Activated CD4-positive, alpha-beta T cell treated with anti-CD3 and anti-CD28 coated beads for 36 hours (primary cell): ENCODE measurements at places on chromosomes 16 and 17. TPM values are rescaled to one million over a fixed set of nuclear protein-coding genes. Genes with fewer than 3 reads are reported as not detected.

DNA sequence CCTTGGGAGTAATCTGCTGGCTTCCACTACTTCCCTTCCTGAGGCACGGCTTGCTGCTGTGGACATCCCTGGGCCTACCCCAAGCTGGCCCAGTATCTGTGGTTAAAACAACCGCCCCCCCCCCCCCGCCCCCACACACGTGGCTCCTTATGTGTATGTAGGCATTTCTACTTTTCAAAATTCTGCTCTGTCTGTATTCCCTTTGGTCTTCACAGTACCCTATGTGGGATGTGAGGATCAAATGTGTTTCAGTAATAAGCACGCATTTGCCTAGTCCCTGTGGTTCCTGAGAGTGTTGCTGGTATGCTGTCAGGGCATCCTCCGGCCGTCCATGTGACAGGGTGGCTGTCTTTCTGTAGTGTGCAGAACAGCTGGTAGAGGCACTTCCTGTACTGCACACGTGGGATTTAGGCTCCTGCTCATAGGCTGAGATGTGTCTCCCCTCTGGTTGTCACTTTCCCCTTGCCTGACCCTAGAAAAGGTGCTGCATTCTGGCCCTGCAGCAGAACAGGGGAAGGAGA is 2.2 kb downstream of the NT5M start:
- H3K4me3 ChIP-seq: peak overlapping the region; percentile 52
- H3K36me3 ChIP-seq: peaks cover 2% of the 10 kb centered on the region
- peaks cover 22% of the 10 kb centered on the region for H3K4me1 ChIP-seq
- H3K27me3 ChIP-seq: no peaks in the 10 kb centered on the region
- peak; percentile 70 for DNase-seq

- peak overlapping the region; percentile 98 for H3K27ac ChIP-seq
- no peaks in the 10 kb centered on the region for H3K27me3 ChIP-seq
- DNase-seq: no peak
- peaks cover 56% of the 10 kb centered on the region for H3K36me3 ChIP-seq
Measured at GRCh38 chr16:56998861-56999260, 9.5 kb downstream of the NLRC5 start.

CCNF gene
- 53.4 TPM for total RNA-seq

GRCh38 chr17:59723041-59723440 is 15.6 kb downstream of the VMP1 start:
- no peak overlapping the region for H3K27ac ChIP-seq
- H3K4me1 ChIP-seq: peaks cover 21% of the 10 kb centered on the region
- no peak overlapping the region for H3K4me3 ChIP-seq
- no peak for DNase-seq
- H3K36me3 ChIP-seq: peaks cover 10% of the 10 kb centered on the region

DNA sequence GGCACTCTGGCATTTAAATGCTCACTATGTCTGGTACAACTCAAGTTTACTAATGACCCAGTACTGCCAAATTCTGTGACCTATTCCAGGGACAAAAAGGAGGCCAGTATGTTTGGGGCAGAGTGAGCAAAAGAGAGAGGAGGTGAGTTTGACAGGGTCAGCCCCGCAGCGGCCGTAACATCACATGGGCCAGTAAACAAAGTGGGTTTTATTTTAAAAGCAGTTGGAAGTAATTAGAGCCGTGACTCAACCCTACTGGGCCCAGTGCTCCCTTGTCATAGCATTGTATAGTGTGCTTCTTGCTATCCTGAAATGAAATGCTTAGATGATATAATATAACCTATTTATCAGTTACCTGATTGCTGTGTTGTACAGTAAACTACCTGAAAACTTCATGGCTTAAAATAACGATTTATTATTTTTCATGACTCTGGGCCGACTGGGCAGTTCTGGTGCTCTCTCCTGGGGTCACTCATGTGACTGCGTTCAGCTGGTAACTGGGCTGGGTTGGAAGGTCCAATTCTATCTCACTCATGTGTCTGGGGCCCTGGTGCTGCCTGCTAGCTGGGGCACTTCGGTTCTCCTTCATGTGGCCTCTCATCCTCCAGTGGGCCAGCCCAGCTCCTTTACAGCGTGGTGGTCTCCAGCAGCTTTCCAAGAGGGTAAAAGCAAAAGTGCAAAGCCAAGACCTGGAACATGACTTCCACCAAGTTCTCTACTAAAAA is 27.4 kb downstream of the IQCK start:
- no peaks in the 10 kb centered on the region for H3K27me3 ChIP-seq
- H3K4me3 ChIP-seq: no peak overlapping the region
- H3K4me1 ChIP-seq: no peaks in the 10 kb centered on the region
- no peak for DNase-seq

ATP2A1 gene
- total RNA-seq: 2.8 TPM

KRT40 gene
- not detected for total RNA-seq

DNA sequence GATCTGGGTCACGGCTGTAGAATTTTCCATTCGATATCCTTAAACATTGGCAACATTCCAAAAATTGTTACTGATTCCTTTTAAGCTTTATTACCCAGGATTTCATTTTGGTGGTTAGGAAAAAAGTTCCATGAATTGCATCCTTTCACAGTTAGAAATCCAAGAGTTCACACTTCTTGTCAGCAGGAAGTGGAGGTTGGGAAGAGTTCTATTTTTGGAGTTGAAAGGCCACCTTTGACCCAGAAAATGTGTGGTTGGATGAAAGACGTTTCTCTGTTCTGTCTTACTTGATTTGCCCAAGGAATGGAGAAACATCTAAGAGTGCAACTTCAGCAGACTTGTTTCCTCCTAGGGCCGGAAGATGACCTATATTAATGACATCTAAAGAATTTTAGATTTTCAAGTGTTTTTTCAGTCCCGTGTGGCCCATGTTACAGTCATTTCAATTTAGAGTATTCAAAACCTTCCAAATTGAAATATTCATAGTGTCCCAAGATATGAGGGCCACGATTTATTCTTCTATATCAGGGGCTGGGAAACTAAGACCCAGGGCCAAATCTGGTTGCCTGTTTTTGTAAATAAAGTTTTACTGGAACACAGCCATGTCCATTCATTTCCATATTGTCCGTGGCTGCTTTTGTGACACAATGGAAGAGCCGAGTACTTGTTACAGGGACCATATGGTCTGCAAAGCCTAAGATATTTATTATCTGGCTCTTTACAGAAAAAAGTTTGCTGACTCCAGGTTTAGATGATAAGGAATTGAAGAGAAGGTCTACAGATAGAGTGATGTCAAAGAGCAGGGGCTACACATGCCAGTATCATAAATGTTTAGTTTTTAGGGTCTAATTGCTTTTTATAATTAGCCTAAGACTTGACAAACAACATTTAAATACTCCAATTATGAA is 50.2 kb downstream of the CDK5R1 start:
- H3K36me3 ChIP-seq: no peaks in the 10 kb centered on the region
- H3K4me3 ChIP-seq: no peak overlapping the region
- no peaks in the 10 kb centered on the region for H3K27me3 ChIP-seq
- DNase-seq: no peak

DNA sequence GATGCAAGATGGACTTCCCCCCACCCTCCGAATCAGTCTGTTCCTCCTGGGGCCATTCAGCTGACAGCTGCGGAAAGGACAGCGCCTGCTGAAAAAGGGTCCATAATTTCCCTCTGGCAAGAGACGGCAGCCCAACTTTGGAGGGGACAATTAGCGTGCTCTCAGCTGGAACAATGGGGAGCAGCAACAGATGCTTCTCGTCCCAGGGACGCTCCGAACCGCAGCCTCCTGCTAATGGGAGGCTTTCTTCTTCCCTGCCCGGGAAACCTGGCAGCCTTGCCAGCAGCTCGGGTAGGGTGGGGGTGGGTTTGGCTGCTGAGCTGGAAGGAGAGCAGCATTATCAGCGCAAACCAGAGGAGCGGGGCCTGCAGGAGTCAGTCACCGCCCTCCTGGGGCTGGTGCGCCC is 500.0 kb upstream of the SALL1 start:
- H3K4me1 ChIP-seq: no peaks in the 10 kb centered on the region
- no peak for DNase-seq
- H3K4me3 ChIP-seq: no peak overlapping the region
- H3K36me3 ChIP-seq: no peaks in the 10 kb centered on the region
- H3K27ac ChIP-seq: no peak overlapping the region

DNA sequence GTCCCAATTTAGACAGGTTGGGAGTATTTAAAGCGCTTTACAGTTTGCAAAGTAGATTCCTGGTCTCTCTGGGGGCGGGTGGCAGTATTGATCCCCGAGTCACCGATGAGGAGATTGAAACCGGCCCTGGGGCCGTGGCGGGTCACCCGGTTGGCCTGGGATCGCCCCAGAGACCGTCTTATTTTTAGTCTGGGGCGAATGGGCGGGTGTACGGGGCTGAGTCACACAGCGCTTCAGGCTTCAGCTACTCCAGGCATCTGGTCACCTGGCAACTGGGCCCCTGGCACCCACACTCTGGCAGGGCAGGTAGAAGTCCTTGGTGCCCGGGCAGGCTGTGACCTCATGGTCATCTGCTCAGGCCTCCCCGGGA is 669 bp downstream of the MIEF2 start:
- DNase-seq: peak; percentile 74
- peaks cover 40% of the 10 kb centered on the region for H3K4me1 ChIP-seq
- H3K27me3 ChIP-seq: no peaks in the 10 kb centered on the region
- H3K36me3 ChIP-seq: peaks cover 5% of the 10 kb centered on the region

- DNase-seq: no peak
- H3K27me3 ChIP-seq: peaks cover 12% of the 10 kb centered on the region
- peaks cover 13% of the 10 kb centered on the region for H3K4me1 ChIP-seq
- no peaks in the 10 kb centered on the region for H3K36me3 ChIP-seq
- no peak overlapping the region for H3K4me3 ChIP-seq
- no peak overlapping the region for H3K27ac ChIP-seq
Measured at GRCh38 chr16:84033251-84034195, 9.1 kb downstream of the SLC38A8 start.

GRCh38 chr17:11742886-11743285 is 144.6 kb downstream of the DNAH9 start:
- no peaks in the 10 kb centered on the region for H3K27me3 ChIP-seq
- no peaks in the 10 kb centered on the region for H3K4me1 ChIP-seq
- H3K27ac ChIP-seq: no peak overlapping the region

P4HB gene
- 578 TPM for total RNA-seq

DNA sequence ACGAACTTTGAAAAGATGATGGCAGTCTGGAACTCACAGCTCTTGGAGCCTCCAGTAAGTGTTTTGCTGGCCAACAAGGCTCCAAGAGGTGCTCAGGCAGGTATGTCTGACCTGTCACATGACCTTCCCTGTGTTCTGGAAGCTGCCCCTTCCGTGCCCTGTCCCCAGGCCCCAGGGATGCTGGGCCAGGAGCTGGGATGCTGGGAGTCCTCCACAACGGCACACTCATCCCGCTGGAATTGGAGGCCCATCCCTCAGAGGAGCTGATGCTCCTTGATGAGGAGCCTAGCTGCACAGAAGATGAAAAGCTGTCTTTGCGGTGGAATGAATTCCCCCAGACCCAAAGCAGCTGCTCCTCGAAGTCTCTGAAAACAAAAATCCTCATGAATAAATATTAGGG is 47.8 kb downstream of the HOXB1 start:
- no peak overlapping the region for H3K4me3 ChIP-seq
- H3K4me1 ChIP-seq: peaks cover 33% of the 10 kb centered on the region
- H3K36me3 ChIP-seq: no peaks in the 10 kb centered on the region
- H3K27ac ChIP-seq: no peak overlapping the region

GRCh38 chr16:59204589-59204988 is 470.5 kb upstream of the GOT2 start:
- H3K4me1 ChIP-seq: no peaks in the 10 kb centered on the region
- H3K4me3 ChIP-seq: no peak overlapping the region
- DNase-seq: no peak

FOXN1 gene
- total RNA-seq: not detected
